ENCODE measurements at places on chromosomes 6 and 20. TPM values are rescaled to one million over a fixed set of nuclear protein-coding genes. Genes with fewer than 3 reads are reported as not detected.
A peak's percentile ranks its signal among the peaks of the same experiment; 100 is the strongest.

The THBS2 gene
- not detected for total RNA-seq

The EYS gene
- not detected for total RNA-seq

The NUP153 gene
- total RNA-seq = 93.5 TPM

DNA sequence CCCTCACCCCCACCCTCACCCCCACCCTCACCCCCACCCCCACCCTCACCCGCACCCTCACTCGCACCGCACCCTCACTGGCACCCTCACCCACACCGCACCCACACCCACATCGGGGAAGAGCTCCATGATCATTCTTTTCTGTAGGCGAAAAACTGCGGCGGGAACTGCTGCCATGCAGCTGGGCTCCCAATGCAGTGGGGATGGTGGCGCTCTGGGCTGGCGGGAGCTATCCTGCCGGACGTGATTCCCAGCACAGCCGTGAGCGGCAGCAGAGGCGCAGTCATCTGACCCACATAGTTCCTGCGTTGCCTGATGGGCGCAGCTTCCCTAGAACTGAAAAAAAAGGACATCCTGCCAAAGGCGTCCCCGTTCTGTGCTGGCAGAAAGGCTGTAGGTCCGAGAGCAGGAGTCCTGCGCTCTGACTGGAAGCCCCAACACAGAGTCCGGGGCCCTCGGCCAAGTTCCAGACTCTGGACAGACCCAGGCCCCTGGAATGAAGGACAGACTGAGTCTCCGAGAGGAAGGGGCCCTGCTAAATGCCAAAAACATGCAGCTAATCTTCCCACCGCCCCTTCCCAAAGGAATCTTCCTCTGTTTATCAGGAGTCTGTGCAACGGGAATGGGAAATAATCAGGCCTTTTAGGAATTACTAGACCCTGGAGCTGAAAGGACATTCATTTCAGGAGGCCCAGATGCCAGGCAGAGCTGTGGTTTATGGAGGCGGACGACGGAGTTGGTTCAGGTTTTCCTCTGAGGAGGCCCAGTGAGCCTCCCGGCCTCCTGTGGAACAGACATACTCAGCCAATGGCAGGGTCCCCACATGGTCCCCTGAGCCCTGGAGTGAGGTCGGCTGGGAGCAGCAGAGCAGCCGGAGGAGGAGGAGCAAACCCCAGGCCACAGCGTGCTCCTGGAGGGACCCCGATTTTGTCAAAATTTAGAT, 14.1 kb upstream of the TCFL5 start:
- peak overlapping the region; percentile 2 for H3K27ac ChIP-seq
- no peaks in the 10 kb centered on the region for H3K36me3 ChIP-seq
- no peak overlapping the region for H3K4me3 ChIP-seq
- DNase-seq = no peak

DNA sequence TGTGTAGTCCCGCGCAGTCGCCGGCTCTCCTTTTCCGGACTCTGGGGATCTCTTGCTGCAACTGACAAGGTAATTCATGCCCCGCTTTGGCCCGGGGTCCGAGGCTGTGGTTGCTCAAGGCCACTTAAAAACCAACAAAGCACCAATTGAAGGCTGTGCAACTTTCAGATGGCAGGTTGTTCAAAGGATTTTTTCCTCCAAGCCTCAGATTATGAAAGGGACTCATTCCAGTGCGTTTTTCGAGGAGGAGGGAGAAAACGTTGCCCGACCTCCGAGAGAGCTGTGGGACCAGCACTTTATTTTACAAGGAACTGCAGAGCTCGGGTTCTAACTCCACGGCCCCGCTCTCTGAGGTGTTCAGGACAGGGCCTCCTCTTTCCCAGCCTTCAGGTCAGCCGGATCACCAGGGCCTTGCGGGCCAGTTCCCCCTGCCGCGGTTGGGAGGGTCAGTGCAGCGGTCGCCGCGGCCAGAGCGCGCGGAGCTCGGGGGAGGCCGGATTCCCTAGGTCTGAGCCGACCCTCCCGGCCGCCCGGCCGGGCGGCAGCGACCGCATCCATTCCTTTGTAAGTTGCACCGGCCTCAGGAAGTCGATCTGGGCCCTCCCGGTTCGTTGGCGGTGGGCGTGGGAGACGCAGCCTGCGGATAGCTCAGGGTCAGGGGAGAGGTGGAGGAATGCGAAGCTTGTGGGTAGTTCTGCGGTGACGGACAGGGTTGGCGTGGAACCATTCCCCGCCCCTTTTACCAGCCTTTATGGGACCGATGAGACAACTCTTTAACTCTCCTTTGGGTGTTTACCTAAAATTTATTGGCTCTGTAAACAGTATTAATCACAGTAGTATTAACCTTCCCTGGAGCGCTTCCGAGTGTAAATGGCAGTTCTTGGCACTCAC, 1.6 kb downstream of the UTRN start:
- H3K27me3 ChIP-seq = peaks cover 25% of the 10 kb centered on the region
- no peak overlapping the region for H3K27ac ChIP-seq
- peaks cover 4% of the 10 kb centered on the region for H3K36me3 ChIP-seq
- no peak for DNase-seq
- peak overlapping the region; percentile 91 for H3K4me3 ChIP-seq

GRCh38 chr20:37077009-37077408, 18.8 kb downstream of the RBL1 start:
- peaks cover 46% of the 10 kb centered on the region for H3K4me1 ChIP-seq
- peaks cover 78% of the 10 kb centered on the region for H3K36me3 ChIP-seq
- no peaks in the 10 kb centered on the region for H3K27me3 ChIP-seq
- DNase-seq = no peak

DNA sequence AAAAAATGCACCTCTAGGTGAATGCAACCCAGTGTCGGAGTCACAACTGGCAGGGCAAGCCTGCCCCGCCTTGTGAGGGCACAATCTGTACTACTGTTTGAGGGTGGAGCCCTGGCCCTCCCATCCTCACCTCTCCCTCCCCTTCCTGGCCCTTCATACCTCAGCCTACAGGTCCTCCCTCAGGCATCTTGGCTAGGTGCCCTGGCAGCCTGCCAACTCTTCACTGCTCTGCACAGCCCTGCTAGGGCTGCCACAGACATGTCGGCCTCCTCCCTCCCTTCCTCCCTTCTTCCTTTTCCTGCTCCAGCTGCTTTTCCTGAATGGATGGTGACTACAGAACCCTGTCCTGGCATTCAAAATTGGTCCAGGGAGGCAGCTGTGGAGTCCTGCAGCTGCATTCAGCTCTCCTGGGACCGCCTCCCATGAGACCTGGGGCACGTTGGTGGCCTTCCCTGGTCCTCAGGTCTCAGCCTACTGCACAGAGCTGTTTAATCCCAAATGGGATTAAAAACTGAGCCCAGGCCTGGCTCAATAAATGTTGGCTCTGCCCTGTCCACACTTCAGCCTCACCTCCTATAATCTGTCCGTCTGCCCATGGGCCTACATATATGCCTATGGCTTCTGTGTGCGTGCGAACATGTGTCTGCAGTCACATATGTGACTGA, 52.7 kb downstream of the CDH22 start:
- no peaks in the 10 kb centered on the region for H3K36me3 ChIP-seq
- no peak overlapping the region for H3K4me3 ChIP-seq
- no peak overlapping the region for H3K27ac ChIP-seq

GRCh38 chr20:42007251-42007650, 389.1 kb upstream of the CHD6 start:
- no peaks in the 10 kb centered on the region for H3K36me3 ChIP-seq
- DNase-seq = no peak
- no peaks in the 10 kb centered on the region for H3K27me3 ChIP-seq
- no peak overlapping the region for H3K27ac ChIP-seq
- H3K4me1 ChIP-seq = no peaks in the 10 kb centered on the region
- no peak overlapping the region for H3K4me3 ChIP-seq

DNA sequence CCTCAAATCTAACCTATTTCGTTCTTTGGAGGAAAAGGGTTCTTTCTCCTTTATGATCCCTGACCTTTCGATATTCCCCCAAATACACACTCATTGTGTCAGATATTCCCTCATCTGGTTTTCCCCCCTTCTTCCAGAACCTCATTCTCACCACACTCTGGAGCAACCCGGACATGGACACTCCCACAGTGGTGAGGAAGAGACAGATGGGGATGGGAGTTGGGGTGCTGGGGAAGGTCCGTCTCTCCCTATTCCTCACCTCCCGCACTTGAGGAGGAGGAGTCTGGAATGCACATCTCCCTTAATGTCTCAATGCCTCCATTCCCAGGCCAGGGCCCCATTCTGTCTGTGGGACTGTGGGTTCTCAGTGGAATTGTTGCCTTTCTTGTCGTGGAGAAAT, 1.3 kb downstream of the SLC39A7 start:
- H3K4me1 ChIP-seq = peaks cover 64% of the 10 kb centered on the region
- H3K27me3 ChIP-seq = no peaks in the 10 kb centered on the region
- DNase-seq = no peak
- H3K4me3 ChIP-seq = peak overlapping the region; percentile 100
- H3K27ac ChIP-seq = peak overlapping the region; percentile 98
- H3K36me3 ChIP-seq = peaks cover 46% of the 10 kb centered on the region

- H3K36me3 ChIP-seq = no peaks in the 10 kb centered on the region
- no peak overlapping the region for H3K27ac ChIP-seq
- no peak for DNase-seq
- no peak overlapping the region for H3K4me3 ChIP-seq
- no peaks in the 10 kb centered on the region for H3K27me3 ChIP-seq
These were observed 81.6 kb downstream of the MANEA start for GRCh38 chr6:95658886-95659285.

- peaks cover 2% of the 10 kb centered on the region for H3K4me1 ChIP-seq
- no peak overlapping the region for H3K4me3 ChIP-seq
- peaks cover 8% of the 10 kb centered on the region for H3K27me3 ChIP-seq
- no peak for DNase-seq
- no peak overlapping the region for H3K27ac ChIP-seq
These were observed 15.2 kb downstream of the DDO start for GRCh38 chr6:110400208-110400607.

- no peaks in the 10 kb centered on the region for H3K36me3 ChIP-seq
- H3K4me3 ChIP-seq = no peak overlapping the region
- no peak overlapping the region for H3K27ac ChIP-seq
- no peak for DNase-seq
- H3K4me1 ChIP-seq = peaks cover 3% of the 10 kb centered on the region
- peaks cover 3% of the 10 kb centered on the region for H3K27me3 ChIP-seq
These were observed 136.1 kb upstream of the THEMIS start for GRCh38 chr6:128036808-128037570.
